ENCODE measurements at places on chromosomes 5 and 9. TPM values are rescaled to one million over a fixed set of nuclear protein-coding genes. Genes with fewer than 3 reads are reported as not detected.

Gene PCDHGA6
- 1.3 TPM for total RNA-seq

- no peak for DNase-seq
Observed at GRCh38 chr9:112925058-112925641, 34.5 kb upstream of the SLC46A2 start.

Gene PRRC2B
- 63.6 TPM for total RNA-seq

DNA sequence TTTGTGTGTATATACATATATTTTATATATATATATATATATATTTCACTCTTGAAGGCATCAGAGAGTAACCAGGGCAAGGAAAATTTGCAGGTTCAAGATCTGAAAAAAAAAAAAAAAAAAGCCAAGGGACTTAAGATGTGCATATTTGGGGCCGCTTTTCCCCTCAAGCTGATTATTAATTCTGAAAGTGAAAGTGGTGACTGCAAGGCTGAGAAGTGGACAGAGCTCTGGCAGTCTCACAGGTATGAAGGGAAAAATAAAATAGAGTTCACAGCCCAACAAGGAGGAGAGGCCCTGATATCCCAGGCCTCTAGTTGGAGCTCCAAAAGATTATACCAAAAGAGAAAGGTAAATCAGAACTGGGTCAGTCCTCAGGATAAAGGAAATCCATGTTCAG lies 234.4 kb upstream of the GAS1 start:
- DNase-seq: no peak

Gene PCDHGB5
- 4.3 TPM for total RNA-seq

DNA sequence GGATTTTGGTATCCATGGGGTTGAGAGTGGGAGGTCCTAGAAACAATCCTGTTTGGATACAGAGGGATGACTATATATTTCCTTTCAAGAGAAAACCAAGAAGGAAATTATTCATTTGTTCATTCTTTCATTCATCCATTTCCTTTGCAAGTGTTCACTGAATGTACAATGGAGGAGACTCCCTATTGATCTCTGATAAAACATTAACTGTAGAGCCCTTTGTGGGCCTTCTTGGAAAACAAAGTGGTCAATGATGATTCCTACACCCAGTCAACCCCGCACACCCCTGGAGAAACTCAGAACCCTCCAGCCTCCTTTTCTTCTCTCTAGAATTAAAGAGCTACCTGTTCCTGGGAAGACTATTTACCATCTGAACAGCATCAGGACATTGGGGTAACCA lies 247.3 kb downstream of the AUH start:
- no peak for DNase-seq

DNA sequence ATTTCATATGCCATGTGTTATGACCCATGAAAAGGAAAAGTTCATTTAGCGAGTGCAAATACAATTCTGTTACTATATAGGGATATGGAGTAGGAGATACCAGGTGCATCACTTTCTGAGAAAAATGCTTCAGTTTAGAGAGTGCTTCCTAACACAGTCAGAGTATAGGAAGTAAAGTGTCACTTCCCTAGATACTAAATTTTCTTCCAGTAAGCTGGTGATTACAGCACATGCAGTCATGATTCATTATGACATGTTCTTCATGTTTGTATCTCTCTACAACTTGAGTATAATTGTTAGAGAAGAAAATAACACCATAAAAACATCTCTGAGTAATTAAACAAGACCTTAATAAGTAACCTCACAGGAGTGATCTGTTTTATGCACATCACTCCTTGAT lies 837.0 kb downstream of the DNAH5 start:
- DNase-seq: no peak

Gene SMIM33
- total RNA-seq: not detected

GRCh38 chr5:156153602-156154001 lies 173.4 kb upstream of the SGCD start:
- DNase-seq: no peak

Gene PCDHB11
- 1.3 TPM for total RNA-seq

- no peak for DNase-seq
Observed at GRCh38 chr9:16043756-16044578, 491.1 kb downstream of the CCDC171 start.

Data from psoas muscle (tissue), 8 donors.